ENCODE measurements at places on chromosomes 4 and X.

- no peak for DNase-seq
Observed at GRCh38 chrX:139304471-139304870, 226.1 kb upstream of the F9 start.

DNA sequence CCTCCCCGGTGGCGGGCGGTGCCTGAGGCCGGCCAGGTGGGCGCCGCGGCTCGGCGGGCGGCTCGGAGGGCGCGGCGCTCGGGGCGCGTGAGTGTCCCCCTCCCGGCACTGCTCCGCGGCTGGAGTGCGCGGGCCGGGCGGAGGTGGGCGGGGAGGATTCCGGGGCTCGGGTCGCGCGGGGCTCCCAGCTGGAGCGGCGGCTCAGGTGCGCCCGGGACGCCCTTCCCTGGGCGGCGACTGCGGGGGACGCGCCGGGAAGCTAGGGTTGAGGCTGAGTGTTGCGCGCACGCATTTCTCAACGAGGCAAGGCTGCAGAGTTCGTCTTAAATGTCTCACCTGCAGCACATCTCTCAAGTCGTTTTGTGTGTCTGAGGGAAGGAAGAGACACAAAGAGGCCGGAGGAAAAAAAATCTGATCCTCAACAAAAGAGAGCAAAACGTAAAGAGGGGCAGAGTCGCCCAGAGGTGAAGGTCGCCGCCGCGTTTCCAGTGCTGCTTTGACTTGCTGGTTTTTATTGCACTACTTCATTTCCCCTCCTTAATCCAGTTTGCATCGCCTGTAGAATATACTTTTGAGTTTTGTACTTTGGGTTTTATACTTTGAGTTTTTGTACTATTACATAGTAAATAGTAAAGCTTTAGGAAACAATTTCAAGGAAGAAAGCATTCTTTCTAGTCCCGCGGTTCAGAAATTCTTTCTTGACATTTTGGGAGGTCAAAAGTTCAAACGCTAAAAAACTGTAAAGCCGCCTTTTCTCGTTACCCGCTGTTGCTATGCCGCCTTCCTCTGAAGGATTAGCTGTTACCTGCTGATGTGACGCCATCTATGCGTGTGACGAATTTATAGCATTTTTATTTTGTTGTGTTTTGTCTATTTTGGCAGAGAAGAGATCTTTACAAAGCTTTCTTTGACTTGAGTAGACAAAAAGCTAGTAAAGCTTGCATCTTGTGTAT, 106.5 kb upstream of the STOX2 start:
- DNase-seq: no peak

GRCh38 chrX:118825227-118825626, 1.6 kb downstream of the ZCCHC12 start:
- no peak for DNase-seq

GRCh38 chrX:43693602-43694406, 37.7 kb downstream of the MAOA start:
- DNase-seq: no peak

- DNase-seq: peak; percentile 13
Observed at GRCh38 chrX:31894152-31894551, 822.3 kb upstream of the FTHL17 start.

DNA sequence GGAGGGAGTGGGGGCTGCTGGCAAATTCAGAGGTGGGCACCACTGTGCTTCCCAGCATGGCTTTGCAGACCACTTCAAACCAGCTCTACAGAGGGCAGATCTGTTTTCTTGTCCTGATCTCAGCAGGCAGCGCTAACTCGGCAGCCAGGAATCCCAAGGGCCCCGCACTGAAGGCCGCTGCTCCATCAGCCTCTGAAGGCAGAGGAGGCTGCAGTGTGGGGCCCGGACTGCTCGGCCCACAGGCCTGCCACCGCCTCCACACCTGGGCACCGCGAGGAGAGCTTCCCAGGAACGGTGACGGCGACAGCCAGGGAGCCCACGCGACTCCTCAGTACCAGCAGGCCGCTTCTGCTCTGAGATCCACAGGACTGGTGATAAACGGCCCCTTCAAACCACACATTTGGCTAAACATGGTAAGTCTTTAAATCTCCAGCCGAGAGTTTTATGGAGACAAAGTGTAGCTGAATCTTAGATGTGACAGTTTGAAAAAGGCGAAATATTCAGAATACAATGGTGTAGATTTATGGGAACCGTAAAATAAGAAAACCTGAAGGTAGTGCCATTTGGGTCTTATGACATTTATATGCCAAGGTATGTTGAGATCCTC, 23.6 kb downstream of the DCTD start:
- no peak for DNase-seq

DNA sequence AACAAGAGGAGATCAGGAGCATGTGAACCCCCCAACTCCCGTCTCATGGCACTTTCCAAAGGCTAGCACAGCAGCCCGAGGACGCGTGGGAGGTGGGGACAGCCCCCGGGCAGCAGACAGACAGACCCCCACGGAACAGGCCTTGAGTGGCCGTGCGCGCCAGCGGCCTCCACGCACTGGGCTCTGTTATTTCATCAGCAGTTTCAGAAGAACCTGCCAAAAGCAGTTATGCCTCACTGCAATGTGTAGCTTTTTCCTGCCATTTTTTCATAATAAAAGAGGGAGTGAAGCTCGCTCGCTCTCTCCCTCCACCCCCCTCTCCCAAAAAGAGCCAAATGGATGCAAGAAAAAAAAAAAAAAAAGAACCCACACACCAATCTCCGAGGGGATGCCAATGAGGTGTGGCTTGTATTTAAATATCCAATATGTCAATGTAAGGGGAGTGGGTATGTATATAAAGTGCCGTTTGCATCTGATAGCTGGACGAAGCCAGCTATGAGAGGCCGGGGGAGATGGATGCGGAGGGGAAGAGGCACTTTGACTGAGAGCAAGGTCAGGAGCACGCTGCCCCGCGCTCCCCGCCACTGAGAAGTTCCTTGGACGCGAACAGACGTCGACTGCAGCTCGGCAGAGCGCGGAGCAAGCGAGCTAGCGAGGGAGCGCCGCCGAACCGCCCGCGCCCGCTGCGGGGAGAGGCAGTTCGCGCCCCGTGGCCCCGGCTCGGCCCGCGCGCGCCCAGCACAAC, at the start of gene FGF16:
Gene FGF16 (plus strand): TSS at position 482 of the 745 bp plus-strand sequence. CDS start 286 bp downstream, outside the sequence.
- DNase-seq: no peak

DNA sequence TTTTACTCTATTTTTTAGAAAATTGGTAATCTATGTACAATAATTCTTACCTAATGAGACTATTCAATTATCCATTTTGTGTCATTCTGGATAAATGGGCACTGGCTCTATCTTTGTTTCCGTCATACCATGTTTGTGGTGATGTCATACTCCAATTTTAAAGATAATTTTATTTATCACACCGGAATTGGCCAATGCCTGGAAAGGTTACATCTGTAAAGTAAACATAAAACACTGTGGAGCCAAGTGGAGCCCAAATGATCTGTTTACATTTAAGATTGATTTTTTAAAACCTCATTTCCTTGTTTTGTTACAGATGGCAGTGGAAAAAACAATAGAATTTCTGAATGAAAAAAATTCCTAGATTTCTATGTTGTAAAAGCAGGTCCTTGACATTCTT, 120.2 kb upstream of the GPRIN3 start:
- no peak for DNase-seq

GRCh38 chrX:10054396-10054795, 87.2 kb downstream of the CLDN34 start:
- no peak for DNase-seq

GRCh38 chr4:15907430-15907829, 31.1 kb downstream of the FGFBP1 start:
- no peak for DNase-seq

DNA sequence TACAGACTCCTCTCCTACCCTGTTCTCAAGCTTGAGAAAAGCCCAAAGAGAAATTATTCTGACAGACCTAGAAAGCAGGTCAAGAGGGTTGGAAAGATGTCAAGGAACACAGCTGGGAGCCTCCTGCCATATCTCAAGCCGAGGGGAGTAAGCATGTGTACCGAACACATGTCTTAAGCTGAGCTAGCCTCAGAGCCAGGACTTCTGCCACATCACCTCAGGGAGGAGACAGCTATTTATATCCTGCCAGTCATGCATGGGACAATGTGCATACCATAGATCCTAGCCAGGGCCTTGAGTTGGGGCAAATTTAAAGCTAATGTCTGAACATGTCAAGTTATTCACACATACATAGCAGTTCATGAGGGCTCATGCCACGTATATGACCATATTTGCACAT, 11.8 kb downstream of the TMEM31 start:
- peak; percentile 11 for DNase-seq

DNA sequence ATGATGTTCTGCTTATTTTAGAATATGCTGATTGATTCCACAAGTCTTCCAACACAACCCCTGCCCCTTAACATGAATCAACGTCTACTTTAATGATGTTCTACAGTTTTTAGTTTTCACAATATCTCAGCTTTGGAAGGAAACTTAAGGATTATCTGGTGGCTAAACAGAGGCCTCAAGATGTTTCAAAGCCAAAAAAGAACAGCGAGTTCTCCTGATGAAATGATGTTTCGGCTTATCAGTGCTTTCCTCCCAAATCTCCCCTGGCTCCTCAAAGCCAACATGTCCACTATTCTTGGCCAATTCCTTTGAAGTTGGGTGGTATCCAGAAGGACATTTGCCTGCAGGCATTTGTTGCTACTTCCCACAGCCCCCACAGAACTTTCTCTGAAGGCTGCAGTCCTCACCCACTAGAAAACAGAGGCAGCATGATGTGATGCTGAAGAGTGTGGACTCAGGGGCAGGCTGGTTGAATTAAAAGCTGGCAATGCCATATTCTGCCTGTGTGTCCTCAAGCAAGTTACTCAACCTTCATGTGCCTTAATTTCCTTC, 87.3 kb downstream of the ADGRG4 start:
- DNase-seq: no peak

DNA sequence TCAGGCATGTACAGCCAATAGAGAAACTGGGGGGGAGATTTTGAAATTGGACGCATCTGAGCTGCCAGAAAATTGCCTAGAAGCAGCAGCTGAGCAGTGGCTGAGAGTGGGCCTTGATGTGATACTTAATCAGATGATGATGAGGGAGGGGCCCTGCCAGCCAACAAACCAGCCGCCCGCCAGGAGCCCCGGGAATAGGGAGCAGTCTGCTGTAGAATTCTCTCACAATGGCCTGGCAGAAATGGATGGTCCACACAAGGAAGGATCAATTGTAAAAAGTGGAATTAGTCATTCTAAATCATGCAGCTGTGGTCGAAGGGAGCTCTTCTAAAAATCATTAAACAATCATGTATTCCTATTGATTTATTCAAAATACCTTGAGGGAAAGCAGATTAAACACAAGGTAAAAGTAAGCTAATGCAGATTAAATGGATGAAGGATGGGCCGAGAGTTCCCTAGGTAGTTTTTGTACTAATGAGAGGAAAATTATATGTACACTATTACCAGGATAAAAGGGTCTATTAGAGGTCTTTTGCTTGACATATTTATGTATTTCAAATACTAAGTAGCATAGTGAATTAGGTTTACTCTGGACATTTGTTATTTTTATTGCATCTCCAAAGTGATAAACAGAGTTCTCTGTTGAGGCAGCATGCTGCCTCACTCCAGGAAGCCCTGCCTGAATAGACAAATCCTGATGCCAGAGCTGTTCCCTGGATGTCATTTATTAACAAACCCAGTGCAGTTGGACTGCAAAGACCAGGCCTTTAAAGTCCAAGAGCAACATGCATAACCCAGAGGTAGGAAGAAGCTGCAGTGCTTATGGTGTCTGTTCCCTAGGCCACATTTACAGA, 91.3 kb downstream of the NKX6-1 start:
- DNase-seq: no peak

DNA sequence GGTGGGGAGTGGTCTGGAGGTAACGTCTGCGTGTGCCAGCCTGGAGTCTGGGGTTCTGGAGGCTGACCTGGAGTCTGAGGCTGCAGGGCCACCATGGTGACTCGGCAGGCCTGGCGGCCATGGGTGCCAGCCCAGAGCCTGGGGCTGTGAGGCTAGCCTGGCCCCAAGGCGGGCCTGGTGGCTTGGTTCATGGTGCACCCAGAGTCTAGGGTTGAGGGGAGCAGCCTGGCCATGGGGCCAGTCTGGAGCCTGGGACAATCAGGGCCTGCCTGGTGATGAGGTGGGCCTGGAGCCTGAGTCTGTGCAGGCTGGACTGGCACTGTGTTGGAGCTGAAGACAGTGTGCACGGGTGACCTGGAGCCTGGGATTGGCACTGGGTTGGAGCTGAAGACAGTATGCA, 64.9 kb downstream of the CXorf49B start:
- no peak for DNase-seq

DNA sequence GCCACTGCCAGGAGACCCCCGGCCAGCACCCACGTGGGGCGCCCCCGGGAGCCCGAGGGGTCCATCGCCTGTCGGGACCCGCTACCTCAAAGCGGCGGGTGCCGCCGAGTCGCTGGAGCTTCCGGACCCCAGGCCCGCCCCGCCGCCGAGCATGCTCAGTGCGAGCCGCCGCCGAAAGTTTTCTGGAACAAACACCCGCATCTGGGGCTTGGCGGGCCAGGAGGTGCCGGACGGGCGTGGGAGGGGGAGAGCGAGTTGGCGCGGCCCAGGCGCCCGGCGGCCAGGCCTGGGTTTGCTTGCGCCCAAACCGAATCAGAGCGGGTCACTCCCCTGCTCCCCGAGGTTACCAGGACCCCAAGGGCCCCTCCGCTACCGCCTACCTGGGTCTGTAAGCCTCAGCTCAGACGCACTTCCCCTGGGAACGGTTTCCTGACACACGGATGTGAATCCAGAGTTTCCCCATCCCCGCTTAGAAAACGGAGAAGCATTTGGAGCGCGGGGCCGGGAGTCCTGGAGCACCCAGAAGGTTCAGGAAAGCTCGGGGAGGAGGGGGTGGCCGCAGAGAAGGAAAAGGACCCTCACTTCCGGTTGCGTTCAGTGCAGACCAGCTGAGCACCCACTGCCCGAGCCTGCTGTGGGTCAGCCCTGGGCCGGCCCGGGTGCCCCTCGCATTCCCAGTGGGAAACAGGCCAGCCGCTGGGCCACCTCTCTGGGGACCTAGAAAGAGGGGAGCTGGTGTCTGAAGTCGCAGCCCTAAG, at the start of gene EVC2:
Gene EVC2 (minus strand): TSS at position 111 of the 758 bp plus-strand sequence. CDS start 46 bp downstream, at position 65.
- DNase-seq: no peak

Measured in MG63 (cell line).